Right lobe of liver (tissue), 6 donors: ENCODE measurements at places on chromosomes 12 and 14. TPM values are rescaled to one million over a fixed set of nuclear protein-coding genes. Genes with fewer than 3 reads are reported as not detected.
A peak's percentile ranks its signal among the peaks of the same experiment; 100 is the strongest.

Gene GYS2
- total RNA-seq: 72.4 TPM

Gene TMEM52B
- not detected for total RNA-seq

Gene ANO6
- total RNA-seq: 78.5 TPM

Gene SRGAP1
- total RNA-seq: 1.3 TPM

Gene LRRC23
- 2.7 TPM for total RNA-seq

Gene HCAR3
- 0.11 TPM for total RNA-seq

Gene STYK1
- total RNA-seq: not detected

Gene KRT79
- not detected for total RNA-seq

Gene KRT78
- total RNA-seq: not detected

Gene KRT2
- not detected for total RNA-seq

Gene PLD4
- total RNA-seq: 0.22 TPM

Gene PTHLH
- not detected for total RNA-seq

GRCh38 chr14:92475451-92476187 lies 38.0 kb upstream of the RIN3 start:
- no peak for DNase-seq

- no peak for DNase-seq
Observed at GRCh38 chr12:33432992-33433391, 6.6 kb downstream of the SYT10 start.

DNA sequence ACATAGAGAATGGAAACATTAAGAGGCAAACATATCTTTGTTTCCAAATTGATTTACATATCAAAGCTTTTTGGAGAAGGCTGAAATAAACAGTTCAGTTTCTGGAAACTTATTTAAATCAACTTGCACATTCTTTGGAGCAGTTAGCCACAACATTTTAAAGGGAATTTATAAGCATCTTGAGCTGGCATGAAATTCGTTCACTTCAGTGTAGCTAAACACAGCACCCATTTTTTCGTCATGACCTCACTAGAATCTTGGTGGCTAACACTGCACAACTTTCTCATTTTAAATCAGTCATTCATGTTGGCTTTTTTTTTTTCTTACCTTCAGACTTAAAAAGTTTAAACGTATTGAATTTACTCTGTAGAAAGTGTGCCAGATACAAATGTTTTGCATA lies 1139.9 kb upstream of the FLRT2 start:
- DNase-seq: no peak

- DNase-seq: no peak
Observed at GRCh38 chr12:46439793-46440511, 67.4 kb upstream of the SLC38A2 start.

DNA sequence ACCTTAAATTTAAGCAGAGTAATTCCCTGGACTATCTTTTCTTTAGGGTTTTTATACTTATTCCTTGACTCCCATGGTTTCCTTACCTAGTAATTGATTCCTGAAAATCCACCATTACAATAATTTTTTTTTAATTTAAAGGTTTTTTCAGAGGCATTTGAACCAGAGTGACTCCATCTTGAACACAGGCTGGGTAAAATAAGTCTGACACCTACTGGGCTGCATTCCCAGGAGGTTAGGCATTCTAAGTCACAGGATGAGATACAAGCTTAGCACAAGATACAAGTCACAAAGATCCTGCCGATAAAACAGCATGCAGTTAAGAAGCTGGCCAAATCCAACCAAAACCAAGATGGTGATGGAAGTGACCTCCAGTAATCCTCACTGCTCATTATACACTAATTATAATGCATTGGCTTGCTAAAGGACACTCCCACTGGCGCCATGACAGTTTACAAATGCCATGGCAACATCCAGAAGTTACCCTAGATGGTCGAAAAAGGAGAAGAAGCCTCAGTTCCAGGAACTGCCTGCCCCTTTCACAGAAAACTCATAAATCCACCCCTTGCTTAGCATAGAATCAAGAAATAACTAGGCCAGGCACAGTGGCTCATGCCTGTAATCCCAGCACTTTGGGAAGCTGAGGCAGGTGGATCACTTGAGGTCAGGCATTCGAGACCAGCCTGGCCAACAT lies 53.6 kb downstream of the SLC25A21 start:
- DNase-seq: no peak

DNA sequence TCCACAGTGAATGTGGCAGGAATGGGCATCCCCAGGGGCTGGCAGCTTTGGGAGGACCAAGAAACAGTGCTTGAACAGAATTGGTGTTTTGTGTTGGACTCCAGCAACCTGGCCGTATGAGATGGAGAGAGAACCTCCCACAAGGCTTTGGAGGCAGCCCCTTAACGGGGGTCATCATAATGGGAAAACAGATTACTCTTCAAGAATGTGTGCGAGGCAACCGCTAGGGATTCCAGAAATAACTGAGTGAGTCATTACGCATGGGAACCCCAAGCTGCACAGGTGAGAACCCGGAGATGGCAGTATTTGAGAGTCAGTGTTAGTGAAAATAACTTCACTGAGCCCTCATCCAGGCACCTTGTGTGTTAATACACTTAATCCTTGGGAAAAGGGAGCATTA lies 567.8 kb upstream of the TBX3 start:
- DNase-seq: no peak

GRCh38 chr12:89359615-89360014 lies 7.3 kb upstream of the DUSP6 start:
- DNase-seq: no peak

DNA sequence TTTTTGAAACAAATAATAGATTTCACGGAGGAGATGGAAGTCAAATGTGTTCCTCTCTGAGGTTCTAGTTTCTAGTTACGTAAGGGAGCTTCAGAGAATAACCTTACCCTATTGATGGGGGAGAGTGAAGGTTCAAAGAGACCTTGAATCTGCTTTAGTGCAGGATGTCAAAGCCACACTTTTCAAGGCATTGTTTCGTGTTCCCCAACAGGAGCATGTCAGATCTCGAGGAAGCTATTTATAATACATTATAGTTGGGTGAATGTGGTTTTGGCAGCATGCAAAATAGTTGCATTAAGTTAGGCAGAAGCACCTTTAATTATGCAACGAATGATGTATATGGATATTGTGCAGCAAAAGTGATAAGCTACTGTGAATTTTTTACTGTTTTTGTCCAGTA lies 614.9 kb downstream of the SLC16A7 start:
- DNase-seq: no peak

- no peak for DNase-seq
Observed at GRCh38 chr12:51242120-51242519, 3.5 kb downstream of the DAZAP2 start.

DNA sequence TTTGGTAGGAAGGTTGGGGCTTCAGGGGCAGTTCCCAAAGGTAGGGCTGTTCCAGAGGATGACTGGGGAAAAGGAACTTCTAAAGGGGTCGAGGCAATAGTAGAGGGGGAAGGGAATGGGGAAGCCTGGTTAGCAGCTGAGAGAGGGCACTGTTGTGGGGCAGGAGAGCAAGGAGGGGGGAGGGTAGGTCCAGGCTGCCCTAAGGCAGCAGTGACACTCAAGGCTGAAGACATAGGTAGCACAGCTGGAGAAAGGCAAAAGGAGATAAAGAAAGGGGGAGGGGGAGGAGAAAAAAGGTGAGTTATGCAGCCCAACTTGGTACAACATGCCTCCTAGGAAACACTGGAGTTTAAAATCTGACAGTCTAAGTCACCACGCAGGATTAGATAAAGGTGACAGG lies 3.9 kb downstream of the NACA start:
- no peak for DNase-seq

GRCh38 chr14:92579244-92579936 lies 65.8 kb downstream of the RIN3 start:
- DNase-seq: no peak

GRCh38 chr12:7929083-7929792 lies 6.7 kb downstream of the SLC2A3 start:
- no peak for DNase-seq

DNA sequence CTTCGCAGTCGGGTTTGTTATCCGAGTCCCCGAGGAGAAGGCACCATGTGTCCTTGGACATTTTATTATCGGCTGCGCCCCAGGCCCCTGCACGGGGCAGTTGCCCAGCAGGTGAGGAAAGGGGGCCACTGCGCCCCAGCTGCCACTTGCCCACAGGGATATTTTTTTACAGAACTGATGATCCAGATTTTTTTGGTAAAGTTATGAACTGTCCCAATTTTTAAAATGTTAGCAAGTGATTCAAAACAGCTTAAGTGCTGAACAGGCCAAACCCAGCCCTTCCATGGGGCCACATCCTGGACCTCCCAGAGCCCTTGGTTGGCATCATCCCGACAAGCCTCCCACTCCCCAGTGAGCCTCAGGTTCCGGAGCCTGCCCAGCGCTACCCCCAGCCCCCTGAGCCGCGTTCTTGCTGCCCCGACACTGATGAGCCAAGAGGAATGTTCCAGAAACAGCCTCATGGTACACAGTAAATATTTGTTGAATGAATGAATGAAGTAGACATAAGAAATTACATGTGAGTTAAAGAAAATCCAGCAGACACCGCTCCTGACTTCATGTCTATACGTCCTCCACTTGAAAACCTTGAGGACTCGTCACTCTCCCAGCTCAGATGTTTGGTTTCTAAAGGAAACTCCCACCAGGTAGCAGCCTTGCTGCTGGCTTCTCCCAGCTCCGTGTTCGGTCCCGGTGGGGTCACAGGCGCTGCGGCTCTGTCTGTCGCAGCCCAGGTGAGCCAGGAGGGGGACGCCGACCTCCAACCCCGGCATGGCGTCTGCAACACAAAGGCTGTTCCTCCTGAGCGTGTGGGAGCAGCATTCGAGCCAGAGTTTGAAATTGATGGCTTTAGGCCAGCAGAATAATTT lies 88.5 kb downstream of the ADGRD1 start:
- DNase-seq: no peak

DNA sequence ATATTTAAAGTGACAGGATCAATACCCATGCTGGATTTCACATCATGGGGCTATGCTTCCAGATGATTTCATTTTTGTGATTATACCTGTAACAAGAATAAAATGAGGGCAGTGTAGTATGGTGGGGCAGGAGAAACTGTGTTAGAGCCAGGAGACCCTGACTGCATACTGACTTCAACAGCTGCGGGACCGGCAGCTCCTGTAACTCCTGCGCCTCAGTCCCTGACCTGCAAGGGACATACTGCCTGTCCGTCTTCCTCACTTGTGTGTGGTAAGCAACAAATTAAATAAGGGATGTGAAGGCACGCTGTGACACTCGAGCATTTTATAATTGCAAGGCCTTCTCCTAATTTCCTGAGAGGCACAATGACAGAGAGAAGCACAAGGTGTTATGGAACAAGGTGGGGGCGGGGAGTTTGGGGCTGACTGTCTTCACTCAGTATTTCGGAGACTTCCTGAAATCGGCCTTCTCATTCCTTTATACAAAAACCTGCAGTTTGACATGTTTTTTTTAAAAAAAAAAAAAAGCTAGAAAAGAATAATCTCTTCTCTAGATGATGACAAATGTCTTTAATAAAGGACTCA lies 164.2 kb downstream of the TTC7B start:
- no peak for DNase-seq

DNA sequence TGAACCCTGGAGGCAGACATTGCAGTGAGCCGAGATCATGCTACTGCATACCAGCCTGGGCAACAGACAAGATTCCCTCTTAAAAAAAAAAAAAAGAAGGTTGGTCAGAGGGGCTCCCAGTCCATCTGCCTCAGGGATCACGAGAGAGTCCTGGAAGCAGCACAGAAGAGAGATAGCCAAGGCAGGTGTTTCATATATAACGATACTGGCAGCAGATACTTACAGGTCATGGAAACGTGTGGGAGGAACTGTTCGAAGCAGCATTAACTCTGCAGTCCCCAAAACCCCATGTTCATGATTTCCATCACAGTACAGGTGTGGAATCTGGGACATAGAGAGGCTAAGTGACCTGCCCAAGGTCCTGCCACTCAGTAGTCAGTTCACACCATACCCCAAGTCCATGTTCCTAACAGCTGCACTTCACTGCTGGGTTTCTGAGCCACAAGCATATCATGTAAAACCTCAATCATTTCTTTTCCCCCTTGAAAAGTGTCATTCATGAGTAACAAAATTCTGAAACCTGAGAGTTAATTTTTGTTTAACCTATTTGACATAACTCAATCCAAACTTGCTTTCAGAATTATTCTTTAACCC lies 16.7 kb downstream of the CDK2AP1 start:
- no peak for DNase-seq

- DNase-seq: no peak
Observed at GRCh38 chr12:6345319-6346091, 3.6 kb upstream of the TNFRSF1A start.

DNA sequence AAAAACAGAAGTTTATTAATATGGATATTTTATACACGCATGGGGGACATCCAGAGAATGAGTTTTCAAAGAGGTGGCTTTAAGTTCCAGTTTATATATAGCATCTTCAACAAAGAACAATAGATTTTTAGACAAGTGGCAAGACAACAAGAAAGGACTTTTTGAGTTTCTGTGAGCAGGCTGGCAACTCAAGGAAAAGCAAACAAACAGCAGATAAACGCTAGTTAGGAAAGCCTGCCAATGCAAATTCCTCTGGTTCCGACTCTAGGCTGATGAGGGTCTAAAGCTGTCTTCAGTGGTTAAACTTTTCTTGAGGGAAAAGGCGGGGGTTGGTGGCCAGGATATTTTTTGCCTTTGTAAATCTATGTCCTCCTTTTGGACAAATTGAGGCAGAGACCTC lies 78.4 kb upstream of the EEA1 start:
- DNase-seq: no peak

DNA sequence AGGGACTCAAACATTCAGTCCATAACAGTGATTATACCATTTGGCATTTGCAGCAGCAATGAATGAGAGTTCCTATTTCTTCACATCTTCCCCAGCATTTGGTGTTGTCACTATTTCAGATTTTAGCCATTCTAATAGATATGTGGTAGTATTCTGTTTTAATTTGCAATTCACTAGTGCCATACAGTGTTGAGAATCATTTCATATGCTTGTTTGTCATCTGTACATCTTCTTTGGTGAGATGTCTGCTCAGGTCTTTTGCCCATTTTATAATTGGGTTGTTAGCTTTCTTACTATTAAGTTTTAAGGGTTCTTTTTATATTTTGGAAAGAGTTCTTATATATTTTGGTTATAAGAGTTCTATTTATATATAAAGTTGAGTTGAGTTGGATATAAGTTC lies 276.5 kb downstream of the FUT8 start:
- no peak for DNase-seq

GRCh38 chr14:69052181-69052601 lies 73.1 kb upstream of the ACTN1 start:
- DNase-seq: peak; percentile 49

- no peak for DNase-seq
Observed at GRCh38 chr14:65382586-65382985, 29.9 kb upstream of the FUT8 start.

DNA sequence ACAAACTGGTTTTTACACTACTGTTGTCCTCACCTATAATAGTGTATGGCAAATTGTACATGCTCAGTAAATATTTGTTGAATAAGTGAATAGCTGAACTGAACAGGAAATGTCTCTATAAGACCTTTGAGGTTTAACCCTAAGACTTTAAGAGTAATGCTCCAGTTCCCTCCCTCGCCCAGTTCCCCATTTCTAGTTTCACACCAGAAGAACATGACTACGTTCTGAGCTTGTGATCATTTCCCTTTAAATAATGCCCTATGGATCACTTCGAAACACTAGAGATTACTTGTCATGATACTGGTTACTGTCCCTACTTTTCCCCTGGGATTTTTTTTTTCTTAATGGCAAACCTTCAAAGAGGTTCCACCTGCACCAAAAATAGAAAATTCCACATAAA lies 69.3 kb downstream of the PRKD1 start:
- DNase-seq: no peak

- DNase-seq: no peak
Observed at GRCh38 chr12:12880537-12880936, 10.8 kb upstream of the GPRC5A start.
